ENCODE measurements at places on chromosomes 1 and 21. TPM values are rescaled to one million over a fixed set of nuclear protein-coding genes. Genes with fewer than 3 reads are reported as not detected.

Gene SPRR1B
- total RNA-seq, result not detected

Gene KCNJ15
- 0.07 TPM for total RNA-seq

Gene KRTAP7-1
- not detected for total RNA-seq

Gene ZMYM1
- total RNA-seq, result 4.8 TPM

Gene PAPPA2
- total RNA-seq, result not detected

Gene CRNN
- total RNA-seq, result not detected

Gene DYNLT5
- not detected for total RNA-seq

Gene CFAP141
- not detected for total RNA-seq

Gene VANGL2
- total RNA-seq, result 0.95 TPM

Gene FCRL5
- not detected for total RNA-seq

Gene S100A3
- 115 TPM for total RNA-seq

Gene ZNF593OS
- not detected for total RNA-seq

Gene RNF19B
- total RNA-seq, result 23.6 TPM

Gene NAV1
- 9.1 TPM for total RNA-seq

Gene FCAMR
- total RNA-seq, result not detected

Gene AMY2A
- not detected for total RNA-seq

Gene ADAMTS5
- total RNA-seq, result not detected

Gene ARHGAP30
- total RNA-seq, result 0.07 TPM

Gene DNAJC28
- total RNA-seq, result 0.36 TPM

Gene IVL
- not detected for total RNA-seq

Gene KPRP
- total RNA-seq, result not detected

Gene AADACL3
- total RNA-seq, result not detected

Gene CNIH3
- total RNA-seq, result 0.72 TPM

Gene BSND
- not detected for total RNA-seq

Gene SYCP1
- total RNA-seq, result not detected

Gene PRR9
- total RNA-seq, result not detected

Gene LCE1B
- total RNA-seq, result not detected

Gene SMIM1
- total RNA-seq, result 2.1 TPM

Gene LRRC38
- not detected for total RNA-seq

Gene OR2L8
- not detected for total RNA-seq

Gene KCNJ10
- not detected for total RNA-seq

Gene TSPEAR
- not detected for total RNA-seq

Gene DRAXIN
- total RNA-seq, result 0.05 TPM

Gene C1orf53
- total RNA-seq, result 6.6 TPM

Gene C1orf226
- total RNA-seq, result 0.91 TPM

Measured in A549 treated with ZK216348 at 1 μM for 4 hours (cell line).